ENCODE measurements at places on chromosomes 6 and 20.

- no peak for DNase-seq
These were observed 23.4 kb downstream of the MGME1 start for GRCh38 chr20:17992224-17992637.

DNA sequence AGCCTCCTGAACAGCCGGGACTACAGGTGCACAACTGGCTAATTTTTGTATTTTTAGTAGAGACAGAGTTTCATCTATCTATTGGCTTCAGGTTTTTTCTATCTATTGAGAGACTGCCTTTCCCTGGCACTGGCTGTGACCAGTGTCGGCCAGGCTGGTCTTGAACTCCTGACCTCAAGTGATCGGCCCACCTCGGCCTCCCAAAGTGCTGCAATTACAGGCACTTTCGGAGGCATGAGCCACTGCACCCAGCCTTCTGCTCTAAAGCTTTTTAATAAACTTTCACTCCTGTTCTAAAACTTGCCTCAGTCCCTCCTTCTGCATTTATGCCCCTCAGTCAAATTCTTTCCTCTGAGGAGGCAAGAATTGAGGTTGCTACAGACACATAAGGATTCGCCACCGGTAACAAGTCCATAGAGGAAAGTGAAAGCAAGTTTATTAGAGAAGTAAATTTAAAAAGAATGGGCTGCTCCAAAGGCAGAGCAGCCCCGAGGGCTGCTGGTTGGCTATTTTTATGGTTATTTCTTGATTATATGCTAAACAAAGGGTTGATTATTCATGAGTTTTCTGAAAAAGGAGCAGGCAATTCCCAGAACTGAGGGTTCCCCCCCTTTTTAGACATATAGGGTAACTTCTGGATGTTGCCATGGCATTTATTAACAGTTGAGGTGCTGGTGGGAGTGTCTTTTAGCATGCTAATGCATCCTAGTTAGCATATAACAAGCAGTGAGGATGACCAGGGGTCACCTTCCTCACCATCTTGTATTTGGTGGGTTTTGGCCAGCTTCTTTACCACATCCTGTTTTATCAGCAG lies 44.8 kb upstream of the RNGTT start:
- DNase-seq: no peak

DNA sequence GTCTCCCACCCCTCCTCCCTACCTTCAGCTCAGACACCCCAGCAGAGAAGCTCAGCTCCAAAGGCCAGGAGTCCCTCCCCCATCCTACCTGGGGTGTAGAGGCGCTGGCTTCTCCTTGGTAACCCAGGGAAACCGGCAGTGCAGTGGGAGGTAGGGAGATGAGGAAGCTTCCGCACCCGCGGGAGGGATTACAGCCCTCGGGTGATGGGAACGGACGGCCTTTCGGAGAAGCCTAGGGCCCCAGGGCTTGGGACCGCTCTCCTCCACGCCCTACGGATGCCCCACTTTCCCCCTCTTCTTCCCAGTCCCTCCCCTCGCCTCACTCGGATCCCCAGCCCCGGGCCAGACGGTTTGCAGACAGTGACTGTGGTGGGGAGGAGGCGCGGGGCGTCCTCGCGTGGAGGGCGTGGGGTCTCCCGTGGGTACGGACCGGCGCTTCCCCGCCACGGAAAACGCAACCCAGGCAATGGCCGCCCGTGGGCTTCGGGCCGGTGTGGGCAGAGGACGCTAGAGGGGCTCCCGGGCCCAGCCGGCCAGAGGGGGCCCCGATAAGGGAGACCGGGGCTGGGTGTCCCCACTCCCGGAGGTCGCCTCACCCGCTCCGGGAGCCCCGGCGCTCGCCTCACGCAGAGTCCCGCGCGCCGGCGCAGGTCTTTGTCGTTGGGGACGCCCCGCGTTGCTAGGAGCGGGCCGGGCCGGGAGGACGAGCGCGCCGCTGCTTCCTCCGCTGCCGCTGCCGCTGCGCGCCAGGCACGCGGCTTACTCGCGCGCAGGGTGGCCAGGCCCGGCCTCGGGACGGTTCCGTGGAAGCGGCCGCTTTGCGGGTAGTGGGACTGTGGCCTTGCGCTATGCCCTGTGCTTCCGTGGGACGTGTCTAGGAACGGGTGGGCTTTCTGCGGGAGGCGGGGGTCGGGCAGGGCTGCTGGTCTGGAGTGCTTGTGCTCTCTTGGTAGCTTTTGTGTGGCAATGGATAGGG lies 15.8 kb downstream of the AARS2 start:
- peak; percentile 31 for DNase-seq

DNA sequence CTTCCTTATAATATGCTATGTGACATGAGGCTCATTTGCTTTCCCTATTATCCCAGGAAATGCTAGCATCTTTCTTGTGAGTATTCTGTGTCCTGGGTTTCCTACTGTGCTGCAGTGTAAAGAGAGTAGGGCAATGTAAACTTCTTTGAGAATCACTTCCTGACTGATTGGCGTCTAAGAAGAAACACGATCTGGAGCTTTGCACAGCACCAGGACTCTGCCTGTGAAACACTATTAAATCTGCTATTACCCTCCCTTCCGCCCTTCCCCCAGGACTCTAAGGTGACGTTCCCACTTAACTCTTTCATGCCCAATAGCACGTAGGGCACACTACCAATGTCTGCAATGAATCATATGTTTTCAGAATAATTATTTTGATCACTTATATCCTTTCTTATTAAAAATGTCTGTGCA lies 607.3 kb upstream of the CITED2 start:
- DNase-seq: no peak

DNA sequence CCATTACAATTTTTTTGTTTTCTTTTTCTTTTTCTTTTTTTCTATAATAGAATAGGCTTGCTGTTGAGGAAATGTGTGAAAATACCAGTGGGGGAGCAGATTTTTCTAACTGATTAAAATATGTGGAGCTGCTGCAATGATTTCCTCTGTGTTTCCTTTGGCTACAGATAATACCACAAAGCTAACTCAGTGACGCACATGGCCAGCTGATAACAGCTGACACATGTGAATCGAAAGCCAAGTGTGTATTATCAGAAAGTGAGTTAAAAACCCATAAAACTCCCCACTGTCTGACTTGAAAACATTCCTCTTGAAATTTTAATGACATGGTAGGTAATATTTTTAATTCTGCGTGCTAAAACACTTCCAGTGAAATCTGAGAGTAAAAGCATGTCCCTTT lies 70.8 kb upstream of the AHI1 start:
- DNase-seq: no peak

- no peak for DNase-seq
These were observed 76.1 kb downstream of the IRF4 start for GRCh38 chr6:467671-468082.

DNA sequence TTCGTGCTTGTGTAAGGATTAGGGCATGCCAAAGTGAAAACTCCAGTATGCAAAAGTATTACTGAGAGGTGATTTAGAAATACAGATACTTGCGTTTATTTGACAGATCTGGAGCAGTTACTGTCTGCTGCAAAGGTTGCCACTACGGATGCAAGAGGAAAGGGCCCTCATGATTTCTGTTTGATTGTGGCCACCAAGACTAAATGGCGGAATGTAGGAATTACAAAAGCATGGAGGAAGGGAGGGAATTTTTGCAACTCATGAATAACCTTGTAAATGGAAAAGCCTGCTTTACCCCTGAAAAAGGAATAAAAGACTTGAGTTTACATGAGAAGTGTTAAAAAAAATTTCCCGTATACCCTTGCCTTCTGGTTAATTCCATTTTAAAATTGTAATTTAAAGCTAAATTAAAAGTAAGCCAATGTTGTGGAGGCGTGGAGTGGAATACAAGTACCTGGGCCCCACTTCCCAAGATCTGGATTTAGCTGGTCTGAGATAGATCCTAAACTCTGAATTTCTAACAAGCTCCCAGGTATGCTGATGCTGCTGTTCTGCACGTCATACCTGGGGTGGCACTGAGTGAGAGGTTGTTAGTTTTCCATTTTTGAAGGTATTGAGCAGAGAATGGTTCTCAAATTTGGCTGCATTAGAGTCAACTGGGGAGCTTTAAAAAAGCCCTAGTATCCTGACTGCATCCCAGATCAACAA lies 56.6 kb upstream of the NKX2-2 start:
- DNase-seq: no peak

- peak; percentile 49 for DNase-seq
These were observed 1.2 kb upstream of the RBM38 start for GRCh38 chr20:57389695-57390603.

GRCh38 chr20:10300582-10301446 lies 82.2 kb downstream of the SNAP25 start:
- DNase-seq: no peak

GRCh38 chr6:47655719-47656595 lies 42.4 kb upstream of the ADGRF4 start:
- DNase-seq: no peak

DNA sequence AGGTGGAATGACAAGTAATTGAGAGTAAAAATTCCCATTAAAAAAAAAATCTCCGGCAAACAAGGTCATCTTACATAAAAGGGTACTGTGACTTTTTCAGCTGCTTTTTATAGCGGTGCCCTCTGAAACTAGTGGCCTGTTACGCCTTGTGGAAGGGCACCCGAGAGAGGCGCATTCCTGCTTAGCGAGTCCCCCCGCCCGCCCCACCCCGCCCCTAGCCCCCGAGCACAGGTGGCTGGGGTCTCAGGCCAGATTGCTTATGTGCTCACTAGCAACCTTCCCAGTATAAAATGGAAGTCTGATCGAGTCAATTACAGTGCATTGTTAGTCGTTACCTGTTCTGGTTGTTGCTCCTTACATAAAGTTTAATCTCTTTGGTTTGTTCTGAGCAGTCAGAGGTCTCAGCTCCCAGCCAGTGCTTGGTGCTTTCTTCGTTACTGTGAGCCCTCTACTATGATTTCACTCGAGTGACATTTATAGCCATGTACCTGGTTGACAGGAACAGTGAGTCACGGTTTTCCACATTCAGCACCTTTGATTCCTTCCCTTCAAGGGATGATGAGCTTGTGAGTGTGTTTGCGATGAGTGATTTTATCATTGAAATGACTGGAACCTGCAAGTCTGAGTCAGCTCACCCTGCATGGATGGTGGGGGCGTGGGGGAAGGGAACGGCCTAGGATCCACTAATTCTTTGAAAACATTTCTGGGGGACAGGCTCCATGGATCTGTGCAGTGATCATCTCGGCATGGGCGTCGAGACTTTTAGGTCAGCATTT lies 47.6 kb downstream of the ZDHHC14 start:
- DNase-seq: peak; percentile 45

GRCh38 chr20:50343125-50343489 lies 152.5 kb downstream of the CEBPB start:
- DNase-seq: no peak

GRCh38 chr6:4820704-4821276 lies 44.6 kb downstream of the CDYL start:
- DNase-seq: no peak

GRCh38 chr6:148179786-148180185 lies 162.9 kb upstream of the SASH1 start:
- no peak for DNase-seq

DNA sequence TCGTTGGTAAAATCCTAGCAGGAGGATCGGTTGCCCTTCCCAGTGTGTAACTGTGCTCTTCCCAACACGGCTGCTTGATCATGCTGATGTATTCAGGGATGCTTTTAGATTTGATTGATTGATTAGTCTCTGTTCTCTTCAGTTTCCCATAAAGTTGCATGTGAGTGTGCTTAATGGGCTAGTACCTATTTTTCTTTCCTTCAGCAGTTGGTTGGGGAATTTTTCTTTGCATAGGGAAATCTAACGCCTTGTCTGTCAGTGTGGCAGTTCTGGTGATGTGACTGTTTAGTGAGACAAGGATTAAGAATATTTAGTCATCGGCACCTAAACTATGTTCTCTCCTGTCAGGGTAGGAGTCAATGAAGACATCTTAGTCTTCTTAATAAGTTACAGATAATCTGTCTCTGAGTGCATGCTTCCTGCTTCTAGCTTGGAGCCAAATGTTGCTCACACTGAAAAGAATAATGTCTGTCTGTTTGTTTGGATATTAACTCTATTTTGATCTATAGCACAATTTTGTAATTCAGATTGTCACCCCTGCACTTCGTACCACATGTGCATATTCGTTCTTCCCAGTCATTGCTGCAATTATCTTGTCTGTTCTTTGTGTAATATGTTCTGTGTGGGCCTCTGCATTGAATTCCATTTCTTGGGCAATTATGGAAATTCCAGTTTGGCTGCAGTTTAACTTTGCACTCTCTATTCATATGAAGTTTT lies 169.9 kb downstream of the EDN1 start:
- DNase-seq: no peak

DNA sequence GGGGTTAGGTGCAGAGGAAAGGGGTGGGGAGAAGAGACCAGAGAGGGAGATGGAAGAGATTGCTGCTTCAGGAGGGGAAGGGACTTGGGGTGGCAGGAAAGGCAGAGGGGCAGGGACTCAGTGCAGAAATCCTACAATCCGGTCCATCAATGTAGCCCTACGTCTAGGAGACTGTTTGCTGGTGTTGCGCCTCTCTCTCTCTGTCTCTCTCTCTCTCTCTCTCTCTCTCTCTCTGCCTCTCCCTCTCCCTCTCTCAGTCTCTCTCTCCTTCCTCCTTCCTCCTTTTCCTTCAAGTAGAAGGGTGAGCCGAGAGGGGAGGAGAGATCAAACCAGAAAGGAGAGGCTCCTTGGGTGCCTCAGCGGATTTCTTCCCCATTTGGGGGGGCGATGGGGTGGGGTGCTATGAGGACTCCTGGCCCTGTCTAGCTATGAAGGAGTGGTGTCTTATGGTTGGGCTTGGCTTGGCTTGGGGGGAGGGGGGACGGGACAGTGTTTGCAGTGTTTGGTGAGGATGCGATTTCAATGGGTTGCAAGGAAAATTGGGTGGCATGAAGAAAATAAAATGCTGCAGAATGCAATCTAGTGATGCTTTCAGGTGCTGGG lies 181.2 kb downstream of the TBXT start:
- no peak for DNase-seq

DNA sequence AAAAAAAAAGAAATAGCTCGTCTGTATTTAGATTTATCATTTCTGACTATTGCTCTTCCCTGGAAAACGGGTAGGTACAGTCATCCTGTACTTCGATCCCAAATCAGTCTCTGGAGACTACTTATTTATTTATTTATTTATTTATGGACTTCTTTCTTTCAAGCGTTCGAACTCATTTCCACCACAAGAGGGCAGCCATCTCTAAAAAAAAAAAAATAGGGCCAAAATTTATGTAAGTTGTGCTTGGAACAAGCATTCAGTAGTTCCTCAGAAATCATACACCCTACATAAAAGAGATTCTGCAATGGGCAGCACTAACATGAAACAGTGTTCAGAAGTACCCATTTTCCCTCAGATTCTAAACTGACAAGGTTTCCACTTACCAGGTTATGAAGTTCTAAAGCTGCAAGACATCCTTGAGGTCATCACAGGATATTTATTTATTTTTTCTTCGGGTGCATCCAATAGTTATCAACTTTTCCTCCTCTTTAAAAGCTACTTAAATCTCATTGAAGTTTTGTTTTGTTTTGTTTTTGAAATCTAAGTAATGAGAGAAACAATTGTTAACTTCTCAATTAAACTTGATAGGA lies 1.9 kb upstream of the BMP2 start:
- no peak for DNase-seq

DNA sequence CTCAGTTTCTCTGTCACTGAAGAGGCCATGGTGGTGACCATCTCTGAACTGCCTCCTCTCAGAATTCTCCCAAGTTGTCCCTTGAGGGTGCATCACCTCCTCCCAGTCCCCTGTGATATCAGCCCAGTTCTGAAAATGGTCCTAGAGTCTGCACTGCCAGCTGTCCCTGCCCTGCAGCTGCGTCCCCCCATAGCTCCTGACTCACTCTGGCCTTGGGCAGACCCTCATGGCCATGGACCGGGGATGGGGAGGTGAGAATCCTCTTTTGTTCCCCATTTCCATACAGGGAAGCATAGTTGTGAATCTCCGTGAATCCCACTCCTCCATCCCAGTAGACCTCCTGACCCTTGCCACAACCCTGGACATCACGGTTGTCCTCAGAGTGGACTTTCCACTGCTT lies 4.5 kb downstream of the ETV7 start:
- DNase-seq: no peak

GRCh38 chr20:10719740-10720385 lies 46.1 kb upstream of the JAG1 start:
- no peak for DNase-seq
